H4 (cell line): ENCODE measurements at places on chromosomes 7 and 10. TPM values are rescaled to one million over a fixed set of nuclear protein-coding genes. Genes with fewer than 3 reads are reported as not detected.

- DNase-seq = no peak
These were observed 170.0 kb downstream of the PRKG1 start for GRCh38 chr10:51244309-51244708.

The CCDC3 gene
- 2.1 and 2.4 TPM in 2 replicates for total RNA-seq

DNA sequence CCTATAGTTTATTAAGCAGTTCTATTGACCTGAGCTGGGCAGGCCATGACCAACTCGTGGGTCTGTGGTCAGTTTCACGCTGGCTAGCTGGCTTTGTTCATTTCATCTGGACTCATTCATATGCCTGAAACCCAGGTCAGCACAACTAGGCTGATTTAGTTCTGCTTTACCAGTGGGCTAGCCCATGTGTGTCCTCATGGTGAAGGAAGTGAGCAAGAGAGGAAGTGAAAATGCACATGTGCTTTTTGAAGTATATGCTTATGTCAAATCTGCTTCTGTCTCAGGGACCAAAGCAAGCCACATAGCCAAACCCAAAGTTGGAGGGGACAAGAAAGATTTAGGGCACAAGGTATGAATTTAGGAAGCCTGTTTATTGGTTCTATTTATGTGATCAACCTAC, 154.5 kb downstream of the RNF133 start:
- no peak for DNase-seq

GRCh38 chr7:110569486-110570205, 521.3 kb upstream of the LRRN3 start:
- no peak for DNase-seq

DNA sequence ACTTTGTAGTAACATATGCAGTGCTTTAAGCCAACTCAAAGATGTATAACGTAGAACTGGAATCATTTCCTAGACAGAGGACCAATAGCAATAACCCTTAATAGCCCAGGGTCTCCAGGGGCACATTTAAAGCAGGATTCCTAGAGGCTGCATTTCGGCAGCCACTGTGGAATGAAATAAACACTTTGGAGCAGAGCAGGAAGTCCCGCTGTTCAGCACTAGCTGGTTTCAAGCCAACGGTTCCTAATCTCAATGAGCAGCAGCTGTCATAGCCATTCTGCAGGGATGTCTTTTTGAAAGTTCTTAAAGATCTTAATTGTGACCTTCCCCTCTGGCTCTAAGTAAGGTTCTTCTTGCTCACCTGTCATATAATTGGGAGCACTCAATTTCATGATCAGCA, 18.4 kb upstream of the MACROH2A2 start:
- no peak for DNase-seq

The TDRD1 gene
- not detected in 2 replicates for total RNA-seq

The AQP1 gene
- 1.4 and 1.7 TPM in 2 replicates for total RNA-seq

DNA sequence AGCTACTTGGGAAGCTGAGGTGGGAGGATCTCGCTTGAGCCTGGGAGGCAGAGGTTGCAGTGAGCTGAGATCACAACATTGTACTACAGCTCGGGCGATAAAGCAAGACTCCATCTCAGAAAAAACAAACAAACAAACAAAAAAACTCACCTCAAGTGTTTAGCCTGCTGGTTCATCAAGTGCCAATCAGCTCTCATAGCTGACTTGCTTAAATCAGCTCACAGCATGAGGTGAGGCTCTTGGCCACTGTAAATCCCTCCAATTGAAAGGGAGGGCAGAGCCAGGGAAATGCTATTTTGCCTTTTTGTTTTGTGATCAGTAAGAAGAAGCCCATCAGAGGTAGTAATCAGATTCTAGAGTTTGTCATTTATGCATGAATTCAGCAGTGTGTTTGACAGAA, 112.3 kb downstream of the RAB11FIP2 start:
- DNase-seq = no peak

The IRF5 gene
- total RNA-seq = 2.6 and 8.0 TPM in 2 replicates

- no peak for DNase-seq
These were observed 237.0 kb downstream of the EBF3 start for GRCh38 chr10:129727071-129727470.

DNA sequence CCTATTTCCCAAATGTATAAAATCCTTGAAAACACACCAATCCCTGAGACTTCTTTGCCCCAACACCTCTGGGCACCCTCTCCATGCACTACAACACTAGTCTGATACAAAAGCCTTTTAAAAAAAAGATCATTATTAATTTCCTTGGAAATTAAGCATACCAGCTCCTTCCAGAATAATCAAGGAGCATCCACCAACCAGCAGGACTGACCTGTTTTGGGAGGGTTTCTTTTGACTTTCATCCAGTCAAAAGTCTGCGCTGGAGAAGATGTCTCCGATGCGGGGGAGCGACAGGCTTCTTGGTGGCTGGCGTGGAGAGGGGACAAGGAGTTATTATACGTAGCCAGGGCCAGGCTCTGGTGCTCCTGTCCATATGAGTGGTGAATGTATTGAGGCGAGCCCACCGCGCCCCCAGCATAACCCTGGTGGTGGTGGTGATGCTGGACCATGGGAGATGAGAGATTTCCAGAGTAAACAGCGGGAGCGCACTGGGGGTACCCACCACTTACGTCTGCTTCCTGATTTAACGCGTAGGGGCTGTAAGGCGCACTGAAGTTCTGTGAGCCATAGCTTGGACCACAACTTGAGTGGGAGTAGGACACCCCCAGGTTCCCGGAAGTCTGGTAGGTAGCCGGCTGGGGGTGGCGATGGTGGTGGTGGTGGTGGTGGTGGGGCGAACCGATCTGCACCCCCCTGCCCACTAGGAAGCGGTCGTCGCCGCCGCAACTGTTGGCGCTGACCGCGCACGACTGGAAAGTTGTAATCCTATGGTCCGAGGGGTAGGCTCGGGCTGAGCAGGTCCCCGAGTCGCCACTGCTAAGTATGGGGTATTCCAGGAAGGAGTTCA, 527 bp downstream of the HOXA1 start:
- no peak for DNase-seq

GRCh38 chr7:3896169-3896765, 595.2 kb downstream of the SDK1 start:
- no peak for DNase-seq

GRCh38 chr10:58698777-58699356, 186.2 kb downstream of the BICC1 start:
- DNase-seq = no peak

The PIK3CG gene
- total RNA-seq = not detected in 2 replicates

DNA sequence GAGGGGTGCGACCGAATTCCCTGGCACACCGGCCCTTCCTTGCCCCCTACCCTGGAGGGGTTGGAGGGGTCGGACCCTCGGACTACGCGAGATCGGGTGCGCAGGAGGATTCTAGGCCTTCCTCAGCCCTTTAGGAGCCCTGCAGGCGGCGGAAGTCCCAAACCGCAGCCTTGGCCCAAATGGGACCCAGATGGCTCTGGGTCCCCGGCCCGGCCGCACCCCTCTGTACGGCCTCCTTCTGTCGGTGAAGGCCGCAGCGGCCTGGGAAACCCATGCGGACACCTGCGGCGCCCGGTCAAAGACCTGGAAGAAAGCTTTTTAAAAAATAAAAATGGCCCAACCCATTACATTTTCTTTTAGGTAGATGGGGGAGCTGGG, 2.4 kb upstream of the VAX1 start:
- no peak for DNase-seq

GRCh38 chr7:25216837-25217236, 11.4 kb downstream of the NPVF start:
- DNase-seq = peak; percentile 65

The CLIP2 gene
- total RNA-seq = 10.6 and 18.0 TPM in 2 replicates

DNA sequence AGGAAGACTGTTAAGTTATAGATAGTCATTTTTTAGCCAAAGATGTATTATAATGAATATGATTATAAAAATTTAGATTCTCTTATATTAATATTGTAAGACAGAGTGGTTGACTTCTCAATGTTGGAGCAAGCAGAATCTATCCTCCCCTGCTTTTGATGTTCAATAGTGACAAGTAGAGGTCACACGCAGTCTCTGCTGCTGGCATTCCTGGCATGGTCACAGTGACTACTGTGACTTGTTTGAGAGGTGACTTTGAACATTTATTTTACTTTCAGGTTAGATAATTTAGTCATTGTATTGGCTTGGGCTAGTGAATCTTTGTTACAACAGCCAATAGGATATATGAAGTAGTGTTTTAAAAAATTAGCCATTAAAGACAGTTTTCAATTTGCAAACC, 13.7 kb upstream of the CD36 start:
- DNase-seq = no peak

The NUTM2E gene
- not detected in 2 replicates for total RNA-seq

The TET1 gene
- total RNA-seq = 2.0 TPM in 2 replicates

DNA sequence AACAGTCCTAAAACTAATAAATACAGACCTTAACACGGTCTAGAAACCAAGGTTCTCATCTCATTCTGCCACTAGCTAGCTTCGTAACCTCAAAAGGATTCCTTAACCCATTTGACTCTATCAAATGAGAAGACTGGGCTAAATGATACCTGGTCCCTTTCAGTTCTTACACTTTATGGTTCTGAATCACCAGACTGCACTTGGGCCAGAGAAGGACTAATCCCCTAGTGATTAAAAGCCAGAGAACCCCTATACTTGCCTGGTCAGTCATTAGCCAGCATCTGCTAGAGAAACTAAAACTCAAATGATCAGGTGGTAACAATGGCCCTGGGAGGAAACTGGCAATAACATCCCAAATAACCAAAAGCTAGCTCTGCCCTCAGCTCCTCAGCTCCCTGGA, 16.8 kb downstream of the TMEM243 start:
- DNase-seq = no peak

GRCh38 chr10:68526634-68527307, 552 bp downstream of the SLC25A16 start:
- no peak for DNase-seq

The KCTD7 gene
- 7.1 and 9.6 TPM in 2 replicates for total RNA-seq

DNA sequence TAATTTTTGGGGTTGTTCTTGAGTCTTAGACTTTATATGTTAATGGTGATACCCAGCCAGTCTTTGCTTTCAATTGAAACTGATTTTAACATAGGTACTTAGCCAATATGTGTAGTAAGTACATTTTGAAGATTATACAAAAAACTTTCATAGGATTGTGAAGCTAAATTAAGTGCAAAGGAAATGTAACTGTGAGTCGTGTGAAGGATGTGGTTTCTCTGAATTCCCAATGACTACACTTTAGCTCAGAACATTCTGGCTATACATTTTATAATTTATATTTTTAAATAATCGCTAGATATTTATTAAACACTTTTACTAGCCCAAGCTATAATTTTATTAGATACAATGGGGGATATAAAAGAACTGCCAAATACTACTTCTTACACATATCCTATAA, 359.3 kb downstream of the PCLO start:
- no peak for DNase-seq

DNA sequence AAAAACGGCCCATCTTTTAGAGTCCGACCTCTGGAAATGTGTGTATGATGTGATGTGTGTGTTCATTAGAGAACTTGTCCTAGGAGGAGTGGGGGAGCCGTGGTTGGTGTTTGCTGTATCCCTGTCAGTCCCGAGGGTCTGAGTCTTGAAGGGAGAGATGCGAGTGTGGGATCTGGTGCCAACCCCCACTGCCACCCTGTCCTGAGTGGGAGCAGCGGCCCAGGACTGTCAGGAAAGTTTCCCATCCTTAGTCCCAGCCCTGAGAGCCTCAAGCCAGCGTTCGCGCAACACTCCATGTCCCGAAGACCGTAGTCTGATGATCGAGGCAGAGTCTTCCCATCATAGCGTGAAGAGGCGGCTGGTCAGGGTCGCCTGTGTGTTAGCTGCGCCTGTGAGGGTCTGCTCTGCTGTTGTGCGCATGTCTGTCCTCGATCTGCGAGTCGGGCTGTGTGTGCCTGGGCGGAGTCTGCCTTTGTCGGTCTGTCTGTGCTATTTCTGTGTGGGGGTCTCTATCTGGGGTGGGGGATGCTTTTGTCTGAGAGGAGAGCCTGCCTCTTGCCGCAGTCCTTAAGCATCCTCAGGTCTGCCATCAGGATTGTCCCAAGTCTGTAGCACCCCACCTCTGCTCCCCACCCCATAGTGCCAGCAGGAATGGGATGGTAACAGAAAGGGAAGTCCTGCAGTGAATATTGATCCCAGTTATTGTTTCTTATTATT, 514 bp upstream of the CHAT start:
- DNase-seq = no peak

DNA sequence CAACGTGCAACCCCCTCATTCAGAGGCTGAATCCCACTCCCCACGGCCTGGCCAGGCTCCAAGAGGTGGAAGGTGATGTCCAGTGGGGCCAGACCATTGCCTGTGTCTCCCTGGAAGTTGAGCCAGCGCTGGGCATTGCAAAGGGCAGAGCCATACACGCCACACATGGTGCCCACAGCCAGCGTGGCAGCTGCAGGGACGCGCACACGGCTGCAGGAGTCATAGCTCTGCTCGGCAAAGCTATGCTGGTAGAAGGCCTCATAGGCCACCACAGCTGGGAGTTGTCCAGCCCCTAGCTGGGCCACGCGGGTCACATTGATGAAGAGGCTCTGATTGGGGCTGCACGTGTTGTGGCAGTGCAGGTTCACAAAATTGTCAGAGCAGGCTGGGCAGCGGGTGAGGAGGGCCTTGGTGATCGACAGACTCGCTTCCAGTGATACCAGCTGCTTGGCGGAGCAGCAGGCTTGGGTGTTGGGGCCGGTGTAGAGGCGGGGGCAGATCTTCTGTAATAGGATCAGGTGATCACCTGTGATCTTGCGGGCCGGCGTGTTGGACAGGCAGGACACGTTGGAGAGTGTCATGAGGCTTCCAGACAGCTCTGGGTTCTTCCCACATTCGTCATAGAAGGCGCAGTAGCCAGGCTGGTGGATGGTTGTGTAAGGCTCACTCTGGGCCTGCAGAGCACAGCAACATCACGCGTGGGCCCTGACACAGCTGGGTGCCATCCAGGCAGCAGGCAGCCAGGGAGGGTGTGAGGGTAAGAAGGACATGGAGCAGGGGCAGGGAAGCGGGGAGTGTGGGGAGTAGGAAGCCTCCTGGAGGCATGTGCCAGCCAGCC, 1.2 kb downstream of the NPC1L1 start:
- DNase-seq = peak; percentile 14

The CPEB3 gene
- 0.16 and 0.56 TPM in 2 replicates for total RNA-seq

DNA sequence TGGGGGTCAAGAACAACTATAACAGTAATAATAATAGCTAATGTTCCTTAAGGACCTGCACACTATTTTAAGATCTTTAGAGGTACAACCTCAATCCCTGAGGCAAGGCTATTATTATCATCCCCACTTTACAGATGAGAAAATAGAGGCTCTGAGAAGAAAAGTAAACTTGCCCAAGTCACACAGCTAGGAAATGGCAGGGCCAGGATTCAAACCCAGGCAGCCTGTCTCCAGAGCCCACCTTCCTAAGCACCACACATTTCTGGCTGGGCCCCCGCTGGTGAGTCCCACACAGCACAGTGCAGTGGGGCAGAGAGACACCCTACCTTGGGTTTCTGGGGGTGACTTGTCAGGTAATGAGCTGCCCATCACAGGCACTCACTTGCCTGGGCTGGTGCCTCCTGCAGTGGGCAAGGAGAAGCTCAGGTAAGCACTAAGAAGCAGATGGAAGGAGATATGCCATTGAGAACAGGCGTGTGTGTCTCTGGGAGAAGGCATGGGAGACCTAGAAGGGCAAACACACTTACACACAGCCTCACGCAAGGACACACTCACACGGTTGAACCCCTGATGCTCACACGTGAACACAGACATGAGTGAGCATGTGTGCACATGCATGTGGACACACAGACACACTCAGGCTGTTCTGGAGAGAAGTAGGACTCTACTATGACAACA, 104.4 kb upstream of the ZMIZ1 start:
- peak; percentile 19 for DNase-seq

- no peak for DNase-seq
These were observed 62.2 kb downstream of the ARHGAP22 start for GRCh38 chr10:48542471-48543181.

GRCh38 chr10:49151025-49151445, 17.2 kb upstream of the FAM170B start:
- no peak for DNase-seq

- no peak for DNase-seq
These were observed 140.2 kb downstream of the KCND2 start for GRCh38 chr7:120413164-120413563.

- no peak for DNase-seq
These were observed 1.7 kb upstream of the CFAP43 start for GRCh38 chr10:104233817-104234216.
